ENCODE measurements at places on chromosomes 5 and 9. TPM values are rescaled to one million over a fixed set of nuclear protein-coding genes. Genes with fewer than 3 reads are reported as not detected.

RXRA gene
- 39.9 TPM for total RNA-seq

HMCN2 gene
- total RNA-seq: 0.02 TPM

PCSK1 gene
- 0.16 TPM for total RNA-seq

SPATA31A1 gene
- total RNA-seq: not detected

PLPP7 gene
- not detected for total RNA-seq

IL3 gene
- total RNA-seq: not detected

C9orf50 gene
- total RNA-seq: not detected

CSNK1G3 gene
- 20.9 TPM for total RNA-seq

SLC45A2 gene
- total RNA-seq: not detected

DNAJA1 gene
- 252 TPM for total RNA-seq

SLC34A1 gene
- not detected for total RNA-seq

TAF1L gene
- total RNA-seq: not detected

LCN1 gene
- not detected for total RNA-seq

MGAT1 gene
- total RNA-seq: 88.6 TPM

FOXD1 gene
- 15.8 TPM for total RNA-seq

DNAI1 gene
- 0.38 TPM for total RNA-seq

PTGES gene
- 174 TPM for total RNA-seq

OCLN gene
- 10.9 TPM for total RNA-seq

QRFP gene
- not detected for total RNA-seq

PCDHA12 gene
- total RNA-seq: 2.8 TPM

TAF11L5 gene
- not detected for total RNA-seq

FBLL1 gene
- total RNA-seq: 0.07 TPM

TLE4 gene
- total RNA-seq: 12.0 TPM

PCDHA11 gene
- total RNA-seq: 0.07 TPM

IFNA14 gene
- not detected for total RNA-seq

C5 gene
- total RNA-seq: 10.4 TPM

DOCK8 gene
- total RNA-seq: 0.31 TPM

TRPM3 gene
- total RNA-seq: not detected

ENC1 gene
- total RNA-seq: 3.4 TPM

ANKRD31 gene
- total RNA-seq: 0.06 TPM

IL17B gene
- not detected for total RNA-seq

DHX29 gene
- 26.0 TPM for total RNA-seq

CDKN2B-AS1 gene
- not detected for total RNA-seq

TMEM267 gene
- 19.0 TPM for total RNA-seq

WNT8A gene
- not detected for total RNA-seq

SLCO6A1 gene
- not detected for total RNA-seq

OTULINL gene
- total RNA-seq: 27.0 TPM

OLFML2A gene
- total RNA-seq: 34.4 TPM

PLAC8L1 gene
- 0.38 TPM for total RNA-seq

MZB1 gene
- 0.20 TPM for total RNA-seq

C5orf46 gene
- not detected for total RNA-seq

CACFD1 gene
- 2.5 TPM for total RNA-seq

CCDC180 gene
- 0.62 TPM for total RNA-seq

SOWAHA gene
- total RNA-seq: 0.18 TPM

RANBP3L gene
- not detected for total RNA-seq

GPR150 gene
- 0.13 TPM for total RNA-seq

NEUROG1 gene
- total RNA-seq: not detected
